ENCODE measurements at places on chromosomes 7 and 10. TPM values are rescaled to one million over a fixed set of nuclear protein-coding genes. Genes with fewer than 3 reads are reported as not detected.

UTF1 gene
- not detected for polyA plus RNA-seq

VAX1 gene
- polyA plus RNA-seq = not detected

GRCh38 chr7:8590225-8590624 lies 156.8 kb downstream of the NXPH1 start:
- DNase-seq = no peak

DNA sequence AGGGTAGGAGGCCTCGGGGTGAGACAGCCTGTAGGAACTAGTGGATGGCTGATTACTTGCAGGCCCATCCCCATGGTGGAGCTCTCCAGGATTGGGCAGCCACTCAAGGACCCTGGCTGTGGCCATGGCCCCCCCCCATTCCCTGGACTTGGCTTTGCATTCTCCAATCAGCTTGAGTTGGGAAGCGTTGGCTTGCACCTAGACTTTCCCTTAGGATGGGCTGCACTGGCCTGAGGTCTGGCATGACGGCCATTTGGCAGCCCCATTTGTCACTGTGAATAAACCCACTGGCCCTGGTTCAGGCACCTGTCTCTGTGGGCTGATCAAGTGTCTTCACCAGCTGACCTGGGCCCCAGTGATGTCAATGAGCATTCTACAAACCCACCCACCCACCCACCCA lies 41.4 kb downstream of the RAMP3 start:
- DNase-seq = no peak

HMX3 gene
- not detected for polyA plus RNA-seq

ADAM22 gene
- polyA plus RNA-seq = 11.9 TPM

NCF1 gene
- polyA plus RNA-seq = 1.6 TPM

LRRC18 gene
- polyA plus RNA-seq = 0.12 TPM

BBIP1 gene
- 20.8 TPM for polyA plus RNA-seq

- no peak for DNase-seq
Measured at GRCh38 chr7:7416031-7416858, 119.4 kb downstream of the COL28A1 start.

- DNase-seq = no peak
Measured at GRCh38 chr10:132448248-132448731, 51.3 kb downstream of the PWWP2B start.

GRCh38 chr10:95579835-95580535 lies 18.8 kb upstream of the SORBS1 start:
- DNase-seq = no peak

DNA sequence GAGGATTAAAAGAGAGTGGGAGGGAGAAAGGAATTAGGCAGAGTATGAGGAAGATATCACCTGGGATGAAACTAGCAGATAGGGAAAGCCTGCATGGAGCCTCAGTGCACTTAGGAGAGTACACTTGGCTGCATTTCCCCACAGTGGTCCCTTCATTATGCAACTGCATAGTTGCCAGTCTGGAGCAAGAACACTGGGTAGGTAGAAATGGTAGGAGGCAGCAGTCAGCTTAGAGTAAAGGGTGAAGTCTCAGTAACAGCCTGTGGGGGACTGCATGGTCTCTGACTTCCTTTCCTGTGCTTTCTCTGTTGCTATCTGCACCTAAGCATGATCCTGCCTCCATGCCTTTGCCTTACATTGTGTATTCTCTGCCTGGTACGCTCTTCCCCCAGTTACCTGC lies 14.0 kb upstream of the PCGF5 start:
- DNase-seq = no peak

DNA sequence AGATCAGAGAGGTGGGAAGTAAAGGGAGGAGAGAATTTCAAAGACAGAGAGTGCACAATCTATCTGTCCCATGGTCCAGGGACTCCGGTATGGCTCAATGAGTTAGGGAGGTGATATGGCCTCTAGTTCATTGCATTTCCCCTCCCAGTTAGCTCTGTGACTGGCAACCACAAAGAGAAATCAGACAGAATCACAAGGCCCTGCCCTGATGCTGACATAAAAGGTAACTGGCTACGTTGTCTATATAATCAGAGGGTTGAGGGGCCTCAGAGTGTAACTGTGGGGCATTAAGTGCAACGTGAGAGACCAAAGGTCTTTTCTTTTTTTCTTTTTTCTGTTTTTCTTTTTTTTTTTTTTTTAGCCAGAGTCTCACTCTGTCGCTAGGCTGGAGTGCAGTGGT lies 7.3 kb upstream of the C10orf95 start:
- no peak for DNase-seq

SPDYE2 gene
- polyA plus RNA-seq = 14.8 TPM

GRCh38 chr10:43692051-43692825 lies 43.6 kb upstream of the ZNF32 start:
- no peak for DNase-seq

DNA sequence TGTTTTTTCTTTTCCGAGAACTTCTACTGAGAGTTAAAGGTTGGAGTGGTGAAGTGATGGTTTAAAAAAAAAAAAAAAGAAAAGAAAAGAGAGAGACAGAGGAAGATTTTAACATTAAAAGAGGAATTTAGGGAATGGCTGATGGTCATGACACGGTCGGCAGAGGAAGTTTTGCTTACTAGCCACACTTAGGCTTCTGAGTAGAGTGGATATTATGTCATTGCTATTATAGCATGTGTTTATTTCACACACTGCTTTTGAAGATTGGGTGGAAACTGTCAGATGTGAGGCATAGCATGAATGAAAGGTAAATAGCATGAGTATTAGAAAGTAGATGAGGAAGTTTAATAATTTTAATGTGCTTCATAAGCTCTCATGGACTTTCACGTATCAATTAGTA lies 2.5 kb downstream of the KAT6B start:
- DNase-seq = no peak

DNA sequence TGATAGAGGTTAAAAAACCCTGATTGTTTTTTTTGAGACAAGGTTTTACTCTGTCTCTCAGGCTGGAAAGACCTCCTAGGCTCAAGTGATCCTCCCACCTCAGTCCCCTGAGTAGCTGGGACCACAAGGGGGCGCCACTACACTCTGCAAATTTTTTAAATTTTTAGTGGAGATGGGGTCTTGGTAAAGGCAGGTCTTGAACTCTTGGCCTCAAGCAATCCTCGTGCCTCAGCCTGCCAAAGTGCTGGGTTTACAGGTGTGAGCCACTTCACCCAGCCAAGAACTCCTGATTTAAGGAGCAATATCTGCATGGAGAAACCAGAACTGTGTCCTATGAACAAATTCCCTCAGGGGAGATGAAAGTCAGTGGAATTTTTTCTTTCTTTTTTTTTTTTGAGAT lies 7.3 kb upstream of the KLHDC10 start:
- no peak for DNase-seq

TMEM176A gene
- polyA plus RNA-seq = 21.5 TPM

DNA sequence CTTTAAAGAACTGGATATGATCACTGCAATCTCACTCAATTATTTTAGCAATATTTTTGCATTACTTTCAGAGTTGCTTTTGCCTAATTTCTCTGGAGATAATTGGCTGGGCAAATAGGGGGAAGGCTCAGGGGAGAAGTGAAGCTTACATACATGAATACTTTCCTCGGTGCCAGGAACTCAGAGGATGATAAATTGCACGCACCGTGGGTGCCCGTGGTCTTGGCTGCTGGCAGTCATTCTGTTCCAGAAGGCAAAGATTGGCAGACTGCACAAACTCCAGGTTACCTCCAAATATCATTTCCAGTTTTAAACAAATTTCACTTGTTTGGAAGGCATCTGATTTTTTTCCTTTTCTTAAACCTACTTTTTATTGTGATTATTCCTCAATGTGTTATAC lies 197.8 kb upstream of the TMEM72 start:
- DNase-seq = no peak

SMO gene
- polyA plus RNA-seq = 39.7 TPM

SPDYE1 gene
- polyA plus RNA-seq = 2.3 TPM

GRCh38 chr10:130751106-130751840 lies 560.2 kb downstream of the TCERG1L start:
- DNase-seq = no peak

- DNase-seq = no peak
Measured at GRCh38 chr10:45447416-45447815, 73.4 kb downstream of the ALOX5 start.

DNA sequence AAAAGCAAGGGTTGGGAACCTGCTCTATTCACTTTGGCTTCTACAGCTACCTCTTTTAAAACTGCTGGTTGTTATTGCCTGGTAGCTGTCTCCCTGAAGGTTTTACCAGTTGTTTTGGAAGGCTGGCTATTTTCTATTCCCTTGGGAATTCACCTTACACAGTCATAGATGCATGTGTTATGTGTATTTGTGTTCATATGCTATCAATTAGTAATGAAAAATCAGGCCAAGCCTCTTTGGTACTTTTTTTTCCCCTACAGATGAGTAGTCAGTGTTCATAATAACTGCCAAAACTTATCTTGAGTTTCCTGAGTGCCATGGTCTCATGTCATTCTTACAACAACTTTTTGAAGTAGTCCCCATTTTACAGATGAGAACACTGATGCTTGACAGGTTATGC lies 738.0 kb upstream of the GALNT17 start:
- DNase-seq = no peak

DNA sequence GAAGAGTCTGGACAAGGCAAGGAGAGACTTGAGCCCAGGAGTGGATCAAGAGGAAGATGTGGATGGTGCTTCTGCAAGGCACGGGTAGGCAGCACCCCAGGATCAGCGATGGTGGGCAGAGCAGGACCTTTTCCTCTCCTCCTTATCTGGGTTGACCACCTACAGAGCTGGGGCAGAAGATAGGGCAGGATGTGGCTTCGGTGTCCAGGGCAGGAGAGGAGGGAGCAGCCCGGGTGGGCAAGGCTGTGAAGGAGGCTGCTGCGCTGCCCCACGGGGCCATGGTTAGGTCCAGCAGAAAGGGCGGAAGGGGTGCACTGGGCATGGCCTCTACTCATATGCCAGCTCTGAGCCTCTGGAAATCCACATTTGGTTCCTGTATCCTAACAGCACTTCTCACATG lies 20.0 kb upstream of the PARP12 start:
- no peak for DNase-seq

DNA sequence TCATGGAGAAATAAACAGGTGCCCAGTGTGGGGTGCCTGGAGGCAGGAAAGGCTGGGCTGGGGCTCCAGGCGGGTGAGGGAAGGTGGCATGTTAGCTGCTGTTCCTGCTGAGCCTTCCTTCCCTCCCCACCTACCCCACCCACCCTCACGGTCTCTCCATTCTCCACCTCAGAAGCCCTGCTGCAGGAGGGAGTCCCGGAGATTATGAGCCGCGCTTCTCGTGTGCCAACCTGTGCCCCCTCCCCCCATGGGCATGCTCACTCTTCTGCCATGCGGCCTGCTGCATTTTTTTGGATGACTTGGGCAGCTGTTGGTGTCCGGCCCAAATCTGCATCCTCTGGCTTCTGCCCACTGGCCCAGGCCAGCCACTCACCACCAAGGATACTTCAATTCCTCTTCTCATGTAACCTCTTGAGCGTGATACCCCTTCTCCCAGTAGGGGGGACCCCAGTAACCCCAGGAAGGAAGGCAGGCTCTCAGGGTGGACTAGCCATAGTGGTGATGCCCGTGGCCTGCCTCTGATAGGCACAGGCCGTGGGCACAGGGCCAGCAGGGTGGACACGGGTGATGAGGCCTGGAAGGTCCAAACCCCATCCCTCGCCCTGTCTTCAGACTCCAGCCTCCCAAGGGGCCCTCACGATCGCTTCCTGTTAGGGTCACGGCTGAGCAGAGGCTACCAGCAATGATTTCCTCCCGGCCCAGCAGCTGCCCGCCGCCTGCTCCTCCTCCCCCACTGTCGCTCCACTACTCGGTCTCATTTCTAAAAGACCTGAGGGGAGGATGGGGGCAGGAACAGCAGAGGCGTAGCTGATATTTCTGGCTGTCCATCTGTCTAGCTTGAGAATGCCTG lies 27.8 kb downstream of the UNC5B start:
- no peak for DNase-seq

GRCh38 chr7:18513343-18513742 lies 17.8 kb downstream of the HDAC9 start:
- DNase-seq = no peak

MAGI2 gene
- polyA plus RNA-seq = 4.2 TPM

TMEM229A gene
- polyA plus RNA-seq = 0.09 TPM

ABCF2 gene
- polyA plus RNA-seq = 18.7 TPM

IKZF1 gene
- polyA plus RNA-seq = 3.2 TPM

GRCh38 chr10:122531939-122532338 lies 28.6 kb upstream of the DMBT1 start:
- DNase-seq = no peak

GRCh38 chr7:82275342-82275741 lies 168.2 kb downstream of the CACNA2D1 start:
- DNase-seq = no peak

ANKRD30A gene
- not detected for polyA plus RNA-seq

HOXA11 gene
- polyA plus RNA-seq = 2.7 TPM

HTR7 gene
- 0.36 TPM for polyA plus RNA-seq

TNRC18 gene
- polyA plus RNA-seq = 63.2 TPM

- DNase-seq = no peak
Measured at GRCh38 chr10:31037749-31038148, 6.1 kb upstream of the ZNF438 start.

GRCh38 chr10:130761032-130761575 lies 550.4 kb downstream of the TCERG1L start:
- no peak for DNase-seq

GIMAP8 gene
- polyA plus RNA-seq = 7.3 TPM

FAM20C gene
- polyA plus RNA-seq = 41.7 TPM

DNA sequence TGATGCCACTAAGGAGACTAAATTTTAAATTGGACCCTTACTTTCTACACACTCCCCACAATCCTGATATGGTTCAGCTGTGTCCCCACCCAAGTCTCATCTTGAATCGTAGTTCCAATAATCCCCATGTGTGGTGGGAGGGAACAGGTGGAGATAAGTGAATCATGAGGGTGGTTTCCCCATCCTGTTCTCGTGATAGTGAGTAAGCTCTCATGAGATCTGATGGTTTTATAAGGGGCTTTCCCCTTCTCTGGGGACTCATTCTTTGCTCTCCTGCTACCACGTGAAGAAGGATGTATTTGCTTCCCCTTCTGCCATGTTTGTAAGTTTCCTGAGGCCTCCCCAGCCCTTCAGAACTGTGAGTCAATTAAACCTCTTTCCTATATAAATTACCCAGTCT lies 18.4 kb upstream of the BET1 start:
- no peak for DNase-seq

SORCS1 gene
- polyA plus RNA-seq = 4.7 TPM

DNA sequence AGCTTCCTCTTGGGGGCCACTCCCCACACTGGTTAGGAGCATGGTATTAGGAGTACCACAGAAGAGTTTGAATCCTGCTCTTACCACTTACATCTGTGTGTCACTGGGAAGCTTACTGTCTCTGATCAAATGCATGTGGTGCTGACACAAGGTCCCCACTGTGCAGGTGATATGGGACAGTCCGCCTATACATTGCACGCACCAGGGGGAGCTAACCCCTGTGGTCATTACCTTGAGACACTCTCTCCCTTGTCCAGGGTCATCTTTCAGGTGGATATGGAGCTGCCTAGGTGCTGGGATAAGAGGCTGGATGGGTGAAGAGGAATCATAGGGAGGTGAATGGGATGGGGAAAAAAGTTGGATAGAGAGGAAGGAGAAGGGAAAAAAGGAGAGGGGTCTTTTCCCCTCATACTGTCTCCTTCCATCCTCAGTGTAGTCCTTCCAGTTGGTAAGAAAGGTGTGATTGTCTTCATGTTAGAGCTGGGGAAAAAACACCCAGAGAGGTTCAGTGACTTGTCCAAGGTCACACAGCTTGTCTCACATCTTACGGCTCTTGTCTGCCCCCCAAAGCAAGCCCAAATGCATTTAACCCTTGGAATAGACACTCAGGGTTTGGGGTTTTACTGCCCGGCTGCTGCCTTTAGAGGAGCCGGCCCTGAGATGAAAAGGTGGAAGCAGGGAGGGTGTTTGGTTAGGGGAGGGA lies 125.9 kb downstream of the CDH23 start:
- DNase-seq = no peak

- DNase-seq = no peak
Measured at GRCh38 chr7:128425850-128426249, 16.1 kb upstream of the IMPDH1 start.

Measured in hindlimb muscle (tissue), 1 donor.